ENCODE measurements at places on chromosomes 2 and 18.

DNA sequence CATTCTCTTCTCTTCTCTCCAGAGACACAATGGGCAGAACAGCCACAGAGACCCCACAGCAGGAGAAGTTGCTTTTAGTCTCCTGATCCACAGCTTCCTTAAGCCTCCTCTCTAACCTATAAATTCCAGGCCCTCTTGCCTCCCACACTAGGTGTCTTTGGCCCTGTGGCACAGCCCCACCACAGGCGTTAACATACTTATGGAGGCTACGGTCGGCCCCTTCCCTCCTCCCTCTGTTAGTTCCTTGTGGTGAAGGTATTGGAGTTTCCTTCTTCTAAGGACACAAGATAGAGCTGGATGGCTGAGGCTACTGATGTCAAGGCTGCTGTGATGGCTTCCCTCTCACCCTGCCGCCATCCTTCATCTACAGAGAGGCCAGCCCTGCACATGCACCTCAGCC is 123.5 kb upstream of the ACAA2 start:
- DNase-seq: no peak

DNA sequence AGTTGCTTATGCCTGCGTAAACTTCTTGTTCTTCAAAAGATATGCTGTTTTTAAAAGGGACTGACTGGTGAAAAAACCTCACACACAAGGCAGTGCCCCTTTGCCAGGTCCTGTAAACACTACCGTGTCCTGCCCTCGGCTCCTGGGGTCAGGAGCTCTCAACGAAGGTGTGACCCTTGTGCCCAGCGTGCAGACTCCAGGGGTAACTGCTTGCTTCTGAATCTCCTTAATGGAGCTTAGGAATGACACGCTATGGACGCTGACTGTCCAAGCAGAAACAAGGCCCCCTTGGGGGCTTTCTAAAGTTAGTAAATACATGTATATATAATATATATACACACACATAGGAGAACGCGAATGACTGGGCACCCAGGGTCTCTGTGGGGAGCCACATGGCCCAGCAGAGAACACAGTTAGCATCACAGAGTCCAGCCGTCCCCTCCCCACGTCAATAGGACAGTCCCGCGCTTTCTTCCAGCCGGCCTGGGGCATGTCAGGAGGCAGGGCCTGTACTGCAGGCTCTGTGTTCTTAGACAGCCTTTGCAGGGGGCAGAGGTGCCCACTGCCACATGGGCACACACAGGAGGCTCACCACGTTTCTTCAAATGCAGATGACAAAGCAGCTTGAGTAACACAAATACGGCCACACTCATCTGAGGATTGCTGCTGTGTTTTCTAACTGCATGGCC is 96.1 kb downstream of the HDAC4 start:
- no peak for DNase-seq

DNA sequence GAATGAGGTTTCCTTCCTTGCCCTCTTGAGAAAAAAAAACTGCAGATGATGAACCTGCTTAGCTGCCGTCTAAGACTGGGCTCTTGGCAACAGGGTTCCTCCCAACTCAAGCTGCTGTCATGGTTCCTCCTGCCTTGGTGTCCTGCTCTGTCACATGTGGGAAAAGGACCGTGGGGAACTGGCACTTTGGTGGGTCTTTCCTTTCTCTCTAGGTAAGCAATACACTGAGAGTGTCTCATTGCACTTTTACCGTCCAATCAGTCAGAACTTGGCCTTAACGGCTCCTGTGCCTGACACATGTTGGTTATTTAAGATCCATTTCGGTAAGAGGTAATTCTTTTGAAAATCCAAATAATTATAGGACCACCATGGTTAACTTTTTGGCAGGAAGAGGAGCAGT is 60.8 kb upstream of the RNF152 start:
- DNase-seq: no peak

DNA sequence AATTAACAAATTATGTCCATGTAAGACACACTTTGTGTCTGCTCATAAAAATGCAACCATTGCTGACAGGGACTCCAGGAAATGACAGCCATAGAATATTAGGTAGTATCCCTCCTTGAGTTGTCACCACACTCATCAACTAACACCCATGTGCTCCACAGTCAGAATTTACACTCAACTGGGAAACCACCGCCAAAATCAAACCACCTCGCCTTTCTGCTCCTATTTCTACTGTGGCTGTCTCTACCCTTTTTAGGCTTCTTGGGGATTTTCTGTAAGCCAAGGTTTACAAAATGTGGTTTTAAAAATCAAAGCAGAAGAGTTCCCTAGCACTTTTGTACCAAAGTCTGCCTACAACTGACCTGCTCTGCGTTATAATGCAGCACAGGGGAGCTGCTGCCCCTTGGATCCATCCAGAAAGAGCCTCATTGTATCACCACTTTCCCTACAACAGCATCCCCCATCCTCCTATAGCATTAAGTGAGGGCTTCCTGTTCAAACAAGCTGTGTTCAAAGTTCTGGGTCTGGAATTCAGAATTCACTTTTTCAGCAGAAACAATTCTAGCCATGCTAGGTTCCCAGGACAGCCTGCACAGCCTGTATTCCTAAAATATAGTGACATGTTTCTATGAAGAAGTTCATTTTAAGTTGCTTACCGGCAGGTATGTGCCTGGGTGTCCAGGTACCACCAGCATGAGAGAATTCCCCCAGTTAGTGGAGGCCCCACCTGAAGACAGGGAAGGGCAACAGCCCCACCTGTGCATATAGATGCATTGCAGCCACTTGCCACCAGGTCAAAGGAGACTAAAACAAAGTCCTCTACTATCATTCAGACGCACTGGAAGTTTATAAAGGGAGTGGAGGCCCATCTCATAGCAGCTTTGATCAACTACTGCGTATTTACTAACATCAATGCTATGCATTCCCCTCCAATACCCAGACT is 104.3 kb downstream of the MYO5B start:
- no peak for DNase-seq

DNA sequence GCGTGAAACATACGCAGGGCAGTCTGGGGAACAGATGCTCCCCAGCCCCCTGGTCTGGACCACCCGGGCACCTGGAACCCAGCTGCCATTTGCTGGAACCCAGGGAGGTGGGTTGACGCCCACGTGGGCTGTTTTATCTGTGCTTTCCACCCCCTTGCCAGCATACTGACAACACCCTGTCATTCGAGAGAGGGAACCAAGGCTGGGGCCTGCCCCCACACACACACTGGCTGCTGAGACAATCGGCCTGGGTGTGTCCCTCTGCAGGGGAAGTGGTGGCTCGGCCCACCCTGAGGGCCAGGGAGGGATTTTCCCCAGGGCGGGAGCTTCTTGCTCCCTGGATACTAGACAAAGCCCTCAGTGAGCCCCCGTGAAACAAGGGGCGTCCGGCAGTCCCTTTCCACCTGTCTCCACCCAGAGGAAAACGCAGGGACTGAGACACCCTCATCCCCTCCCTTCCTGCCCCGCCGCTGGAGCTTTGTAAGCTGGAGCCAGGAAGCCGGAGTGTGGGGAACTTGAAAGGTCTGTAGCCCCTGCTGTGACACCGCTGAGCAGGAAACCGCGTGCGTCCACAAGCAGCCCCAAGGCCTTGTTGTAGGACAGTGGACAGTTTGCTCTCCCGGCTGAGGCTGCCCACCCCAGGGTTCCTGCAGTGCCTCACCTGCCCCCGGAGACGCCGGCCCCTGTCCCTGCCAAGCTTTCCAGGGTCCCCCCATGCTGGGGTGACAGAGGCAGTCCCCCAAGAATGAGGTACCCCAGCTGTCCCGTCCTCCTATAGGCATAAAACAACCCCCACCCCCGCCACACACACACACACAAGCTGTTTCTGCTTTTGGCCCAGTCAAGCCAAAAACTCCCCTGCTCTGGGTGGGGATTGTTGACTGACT is 14.1 kb upstream of the KLF11 start:
- DNase-seq: peak; percentile 32

DNA sequence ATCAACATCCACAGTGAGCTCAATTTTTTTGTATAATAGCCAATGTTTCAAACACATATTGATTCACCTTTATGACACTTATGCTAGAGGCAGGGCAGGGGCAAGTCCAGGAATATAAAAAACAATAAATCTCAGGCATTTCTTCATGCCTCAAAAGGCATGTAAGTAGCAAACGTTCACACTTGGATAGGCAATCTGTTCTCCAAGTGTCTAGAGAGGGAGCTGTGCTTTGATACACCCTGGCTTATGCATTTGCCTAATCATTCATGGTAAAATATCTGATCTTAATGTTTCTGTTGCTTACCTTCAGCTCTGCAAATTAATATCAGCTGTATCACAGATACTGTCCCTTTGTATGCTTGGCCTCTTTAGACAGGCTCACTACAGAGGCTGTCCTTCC is 464.5 kb upstream of the SETBP1 start:
- DNase-seq: no peak

- DNase-seq: no peak
Observed at GRCh38 chr2:6211236-6211635, 519.1 kb downstream of the SOX11 start.

DNA sequence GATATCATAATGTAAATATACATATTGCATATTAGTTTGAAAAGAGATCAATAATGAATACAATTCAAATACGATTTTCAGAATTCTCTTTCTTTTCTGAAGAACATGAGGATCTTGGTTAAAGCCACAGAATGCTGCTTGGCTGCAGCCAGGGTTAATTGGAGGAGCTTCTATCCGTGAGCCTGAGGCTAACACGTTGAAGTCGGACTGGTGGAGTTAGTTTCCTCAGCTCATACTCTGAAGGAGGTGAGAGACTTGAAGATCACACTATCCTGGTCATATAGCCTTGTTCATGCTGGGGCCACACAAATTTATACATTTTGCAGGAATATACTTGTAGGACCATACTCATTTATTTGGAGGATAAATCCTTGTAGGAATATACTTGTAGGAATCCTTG is 335.8 kb downstream of the TRIB2 start:
- no peak for DNase-seq

GRCh38 chr18:79218605-79219190 is 149.5 kb downstream of the ATP9B start:
- DNase-seq: no peak

GRCh38 chr2:165897726-165898125 is 55.9 kb downstream of the TTC21B start:
- DNase-seq: no peak

- no peak for DNase-seq
Observed at GRCh38 chr18:79923896-79924585, 27.4 kb downstream of the SLC66A2 start.

GRCh38 chr2:54038835-54039234 is 68.0 kb upstream of the PSME4 start:
- DNase-seq: no peak

GRCh38 chr2:206979922-206980321 is 40.6 kb downstream of the CPO start:
- DNase-seq: no peak
